ENCODE measurements at places on chromosomes 2 and 18.

GRCh38 chr2:205494537-205495235 is 187.6 kb upstream of the NRP2 start:
- peak; percentile 58 for DNase-seq

DNA sequence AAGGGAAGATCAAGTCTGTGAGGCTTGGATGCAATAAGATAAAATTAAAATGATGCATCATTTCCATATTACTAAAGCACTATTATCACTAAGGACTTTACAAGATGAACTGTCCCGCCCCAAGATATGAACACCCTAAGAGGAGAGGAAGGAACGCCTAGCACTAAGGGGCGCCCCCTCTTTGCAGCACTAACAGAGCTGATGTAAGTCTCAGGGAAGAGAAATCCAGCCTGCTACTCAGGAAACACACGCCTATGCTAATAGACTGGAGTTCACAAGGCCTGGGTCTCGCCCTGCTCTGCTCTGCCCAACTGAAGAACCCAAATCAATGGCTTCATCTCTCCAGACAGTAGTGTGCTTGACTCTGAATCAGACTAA is 6.1 kb downstream of the INO80C start:
- DNase-seq = no peak

DNA sequence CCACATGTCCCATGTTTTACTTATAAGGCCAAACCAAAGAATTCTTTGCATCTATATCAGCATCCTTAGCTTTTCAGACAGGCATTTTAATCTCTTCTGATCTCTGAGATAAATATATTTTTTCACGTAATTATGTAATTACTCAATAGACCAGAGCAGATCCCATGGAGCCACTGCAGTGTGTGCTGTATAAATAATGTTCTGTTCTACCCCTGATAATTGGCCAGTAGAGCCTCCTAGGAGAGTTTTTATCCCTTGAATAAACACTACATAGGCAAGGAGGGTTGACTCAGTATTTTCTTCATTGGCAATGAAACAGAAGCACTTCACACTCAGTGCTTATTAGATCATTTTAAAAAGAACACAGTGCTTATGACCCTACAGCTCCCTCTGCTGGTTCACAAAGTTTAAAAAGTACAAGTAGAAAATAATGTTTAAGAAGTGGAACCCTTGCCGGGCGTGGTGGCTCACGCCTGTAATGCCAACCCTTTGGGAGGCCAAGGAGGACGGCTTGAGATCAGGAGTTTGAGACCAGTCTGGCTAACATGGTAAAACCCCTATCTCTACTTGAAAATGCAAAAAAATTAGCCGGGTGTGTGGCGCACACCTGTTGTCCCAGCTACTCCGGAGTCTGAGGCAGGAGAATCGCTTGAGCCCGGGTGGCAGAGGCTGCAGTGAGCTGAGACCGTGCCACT is 91.9 kb downstream of the PPP1R1C start:
- peak; percentile 88 for DNase-seq

- DNase-seq = no peak
Observed at GRCh38 chr18:69659142-69659651, 258.5 kb downstream of the DOK6 start.

- no peak for DNase-seq
Observed at GRCh38 chr2:127406454-127406853, 11.8 kb upstream of the PROC start.

- DNase-seq = no peak
Observed at GRCh38 chr2:218327451-218328210, 29.0 kb upstream of the CATIP start.

GRCh38 chr2:105896765-105897163 is 152.1 kb downstream of the NCK2 start:
- DNase-seq = no peak

- no peak for DNase-seq
Observed at GRCh38 chr2:30165617-30166016, 18.8 kb downstream of the YPEL5 start.

DNA sequence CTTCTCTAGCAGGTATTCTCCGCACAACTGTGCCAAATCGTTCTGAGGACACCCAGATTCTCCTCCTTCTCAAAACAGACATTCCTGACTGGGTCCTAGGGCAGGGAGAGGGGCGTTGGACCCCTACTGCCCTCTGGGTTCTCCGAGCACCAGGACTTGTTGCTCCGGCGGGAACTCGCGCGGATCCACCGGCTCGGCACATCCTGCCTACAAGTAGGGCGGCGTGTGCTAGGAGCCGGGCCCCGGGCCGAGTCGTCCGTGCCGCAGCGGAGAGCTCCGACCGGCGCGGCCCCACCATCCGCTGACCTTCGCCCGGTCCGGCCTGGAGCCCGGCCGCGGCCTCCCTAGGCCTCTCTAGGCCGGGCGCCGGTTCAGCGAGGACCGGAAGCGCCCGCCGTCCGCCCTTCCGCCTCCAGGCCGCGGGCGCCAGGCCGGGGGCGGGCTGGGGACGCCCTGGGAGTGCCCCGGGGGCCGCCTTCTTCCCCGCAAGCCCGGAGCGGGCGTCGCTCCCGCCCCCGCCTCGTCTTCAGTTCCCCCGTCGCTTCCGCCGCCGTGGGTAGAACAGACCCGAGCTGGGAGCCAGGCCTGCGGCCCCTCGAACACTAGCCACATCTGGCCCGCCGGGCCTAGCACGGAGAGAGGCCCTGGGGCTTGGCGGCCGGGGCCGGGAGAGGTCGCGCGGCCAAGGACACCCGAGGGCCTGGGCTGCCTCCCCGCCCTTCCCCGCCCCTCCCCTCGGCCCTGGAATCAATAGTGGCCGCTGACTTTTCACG is 7.6 kb upstream of the ONECUT2 start:
- no peak for DNase-seq

DNA sequence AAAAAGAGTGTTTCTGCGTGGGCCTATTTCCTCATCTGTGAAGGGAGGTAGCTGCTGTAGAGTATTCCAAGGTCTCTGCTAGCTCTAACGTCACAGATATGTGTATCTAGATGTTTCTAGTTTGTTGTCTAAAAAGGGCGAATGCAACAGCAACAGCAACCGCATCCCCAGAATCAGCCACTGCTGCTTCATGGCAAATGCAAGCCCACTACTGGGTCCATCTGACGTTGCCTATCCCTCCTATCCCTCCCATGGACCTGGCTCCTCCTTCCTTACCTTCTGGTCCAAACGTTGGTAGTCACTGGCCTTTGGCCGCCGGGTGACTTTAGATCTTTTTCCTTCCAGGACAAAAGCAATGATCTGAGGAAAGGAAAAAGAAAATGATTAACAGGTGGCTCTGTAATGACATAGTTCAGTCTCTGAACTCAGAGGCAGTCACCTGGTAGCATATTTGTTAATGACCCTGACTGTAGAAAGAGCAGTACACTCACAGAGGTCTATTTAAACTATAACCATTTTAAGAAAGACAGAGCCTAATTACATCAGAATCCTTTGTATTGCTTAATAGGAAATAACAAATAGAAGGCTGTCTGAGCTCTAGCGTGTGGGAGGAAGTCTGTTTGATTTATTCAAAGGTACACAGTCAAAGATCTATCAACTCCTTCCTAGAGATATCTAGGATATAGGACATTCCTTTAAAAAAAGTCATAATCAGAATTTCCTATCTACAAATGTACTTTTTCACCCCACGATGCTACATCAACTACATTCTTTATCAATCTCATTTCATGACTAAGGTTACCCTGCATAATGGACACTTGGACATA is 2.9 kb downstream of the TGOLN2 start:
- DNase-seq = peak; percentile 9

DNA sequence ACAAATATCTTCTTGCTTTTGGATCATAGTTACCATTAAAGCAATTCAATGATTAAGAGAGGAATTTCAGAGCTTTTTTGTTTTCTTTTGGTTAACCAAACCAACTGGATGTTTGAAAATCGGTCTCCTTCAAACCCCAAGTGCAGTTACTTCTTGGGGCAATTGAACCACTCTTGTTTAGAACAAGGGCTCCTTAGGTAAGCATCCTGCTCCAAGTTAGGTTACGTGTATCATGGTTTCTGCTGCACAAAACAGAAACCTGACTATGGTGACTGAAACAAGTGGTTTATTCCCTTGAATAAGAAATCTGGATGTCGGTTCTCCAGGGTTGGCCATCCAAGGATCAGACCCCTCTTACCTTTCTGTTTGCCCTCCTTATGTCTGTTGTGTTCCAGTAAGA is 16.1 kb upstream of the LGALSL start:
- no peak for DNase-seq

DNA sequence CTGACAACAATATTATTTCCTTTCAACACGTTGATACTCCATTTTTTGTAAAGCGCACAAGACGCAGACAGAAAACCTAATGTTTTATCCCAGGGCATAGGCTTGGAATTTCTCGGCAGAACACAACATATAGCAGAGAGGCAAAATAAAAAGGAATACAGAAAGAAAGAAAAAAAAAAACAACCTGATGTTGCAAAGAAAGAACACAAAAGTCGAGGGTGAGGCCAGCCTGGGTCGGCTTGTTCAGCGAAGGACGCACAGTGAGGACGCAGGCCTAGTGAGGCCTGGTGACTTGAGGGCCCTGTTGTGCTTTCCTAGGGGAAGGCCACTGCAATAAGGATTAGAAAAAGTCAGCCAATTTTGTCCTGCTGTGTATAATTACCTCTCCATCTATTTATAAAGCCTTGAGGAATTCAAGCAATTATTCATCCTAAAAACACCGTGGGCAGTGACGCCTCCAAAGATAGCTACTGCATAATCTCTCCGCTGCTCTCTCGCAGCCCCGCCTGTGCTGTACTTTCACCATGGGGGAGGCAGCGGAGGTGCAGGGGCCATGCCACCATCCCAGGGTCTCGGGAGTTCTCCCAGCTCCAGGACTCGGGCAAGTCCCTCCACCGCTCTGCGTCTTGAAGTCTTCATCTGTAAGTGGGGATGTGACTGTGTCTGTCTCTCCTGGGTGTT is 61.9 kb upstream of the SH3RF3 start:
- no peak for DNase-seq

DNA sequence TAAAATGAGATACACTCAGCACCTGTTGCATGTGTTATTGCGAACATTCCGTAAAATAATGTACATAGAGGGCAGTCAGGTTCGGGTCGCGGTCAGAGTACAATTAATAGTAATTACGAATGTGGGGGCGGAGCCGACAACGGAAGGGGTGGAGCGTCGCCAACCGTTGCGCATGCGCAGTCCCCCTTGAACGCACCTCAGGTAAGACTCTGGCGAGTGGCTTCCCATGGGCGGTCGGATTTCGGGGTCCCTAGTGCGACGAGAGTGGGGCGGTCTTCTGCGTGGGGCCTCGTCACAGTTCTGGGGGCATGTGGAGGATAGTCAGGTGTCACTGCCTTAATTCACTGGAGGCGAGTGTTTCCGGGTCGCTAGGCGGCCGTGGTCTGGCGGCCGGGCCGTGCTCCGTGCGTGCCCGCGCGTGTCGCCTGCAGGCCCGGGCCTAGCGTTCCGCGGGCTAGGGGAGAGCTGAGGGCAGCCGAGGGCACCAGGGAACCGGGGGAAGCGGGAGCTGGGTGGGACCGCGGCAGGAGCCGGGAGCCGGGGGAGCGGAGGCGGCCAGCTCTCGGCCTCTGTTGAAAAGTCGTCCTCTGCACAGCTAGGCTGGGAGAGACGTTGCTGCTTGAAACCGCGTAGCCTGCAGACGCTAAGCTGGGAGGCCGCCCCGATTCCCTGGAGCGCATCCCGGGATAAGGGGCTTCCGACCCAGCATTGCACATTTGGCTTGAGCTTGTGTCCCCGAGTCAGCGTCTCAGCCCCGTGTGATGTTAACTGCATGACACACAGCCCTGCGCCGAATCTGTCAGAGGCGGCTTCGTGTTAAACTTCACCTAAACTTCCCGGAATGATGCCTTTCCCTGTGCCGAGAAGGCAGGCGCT is at the start of gene CEBPZOS:
CEBPZOS (plus strand) TSS at position 177 of the 876 bp plus-strand sequence. CDS start 3,209 bp downstream, outside the sequence.
- DNase-seq = peak; percentile 75

GRCh38 chr2:126843081-126843480 is 55.6 kb upstream of the TEX51 start:
- DNase-seq = no peak

DNA sequence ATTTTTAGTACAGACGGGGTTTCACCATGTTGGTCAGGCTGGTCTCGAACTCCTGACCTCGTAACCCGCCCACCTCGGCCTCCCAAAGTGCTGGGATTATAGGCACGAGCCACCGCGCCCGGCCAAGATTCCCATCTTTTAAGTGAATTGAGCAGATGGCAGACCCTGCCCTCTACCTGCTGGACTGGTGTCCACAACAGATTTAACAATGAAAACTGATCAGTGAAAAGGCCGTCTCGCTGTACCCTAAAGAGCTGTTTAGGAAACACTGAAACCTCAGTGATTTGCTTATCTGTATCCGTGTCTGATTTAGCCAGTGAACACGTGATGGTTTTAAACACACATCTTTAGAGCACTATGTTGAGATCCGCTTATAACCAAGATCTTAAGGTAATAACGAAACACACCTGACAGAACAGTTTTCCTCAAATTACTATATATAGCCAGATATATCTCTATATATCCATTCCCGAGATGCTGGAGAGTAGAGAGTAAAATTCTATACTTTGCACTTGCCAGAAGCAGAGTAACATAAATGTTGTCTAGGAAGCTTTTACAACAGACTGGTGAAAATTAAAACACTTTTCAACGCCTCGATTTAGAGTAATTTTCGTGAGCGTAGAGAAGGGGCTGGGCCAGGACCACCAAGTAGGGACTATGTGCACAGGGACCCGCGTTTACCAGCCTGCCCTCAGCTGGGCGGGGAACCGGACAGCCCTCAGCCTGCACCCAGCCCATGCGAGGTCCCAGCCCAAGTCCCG is 594 bp downstream of the FAM161A start:
- DNase-seq = no peak

DNA sequence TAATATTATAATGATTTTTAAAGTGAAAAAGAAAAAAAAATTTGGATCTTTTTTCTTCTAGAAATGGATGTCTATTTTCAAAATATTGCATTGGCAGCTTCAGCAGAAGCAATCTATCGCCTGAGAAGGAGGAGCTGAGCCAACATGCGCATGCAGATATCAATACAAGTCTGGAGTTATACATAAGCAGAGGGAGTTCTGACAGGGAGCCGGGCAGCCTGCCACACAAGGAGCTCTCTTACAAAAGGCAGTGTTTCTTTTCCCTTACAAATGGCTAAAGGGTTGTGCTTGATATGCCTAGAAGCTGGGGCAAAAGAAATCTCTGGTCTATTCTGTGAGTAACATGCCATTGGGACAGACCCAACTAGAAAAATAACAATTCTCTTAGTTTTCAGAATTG is 291.9 kb upstream of the TRIB2 start:
- no peak for DNase-seq

GRCh38 chr2:237968048-237968862 is 1.4 kb downstream of the UBE2F start:
- peak; percentile 61 for DNase-seq

Measured in fibroblast of skin of right quadriceps (primary cell).